ENCODE measurements at places on chromosomes 5 and 9.
A peak's percentile ranks its signal among the peaks of the same experiment; 100 is the strongest.

- peak; percentile 42 for DNase-seq
These were observed 3.3 kb upstream of the TTC39B start for GRCh38 chr9:15310107-15310850.

DNA sequence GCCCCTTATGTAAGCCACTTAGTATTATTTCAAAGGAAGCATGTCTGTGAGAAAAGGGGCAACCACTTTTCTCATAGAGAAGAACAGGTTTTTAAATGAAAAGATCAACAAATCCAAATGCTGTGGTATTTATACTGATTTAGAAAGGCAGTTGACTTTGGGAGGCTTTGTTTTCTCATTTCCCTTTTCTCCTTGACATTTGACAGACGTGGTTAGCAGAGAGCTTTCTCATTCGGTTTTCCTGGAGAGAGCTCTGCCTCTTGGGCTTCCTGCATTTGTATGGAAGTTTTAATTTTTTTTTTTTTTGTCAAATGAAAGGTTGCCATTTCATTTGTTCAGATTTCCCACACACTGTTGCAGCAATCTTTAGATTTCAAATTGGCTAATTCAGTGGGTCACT lies 62.5 kb downstream of the EXOSC2 start:
- no peak for DNase-seq

DNA sequence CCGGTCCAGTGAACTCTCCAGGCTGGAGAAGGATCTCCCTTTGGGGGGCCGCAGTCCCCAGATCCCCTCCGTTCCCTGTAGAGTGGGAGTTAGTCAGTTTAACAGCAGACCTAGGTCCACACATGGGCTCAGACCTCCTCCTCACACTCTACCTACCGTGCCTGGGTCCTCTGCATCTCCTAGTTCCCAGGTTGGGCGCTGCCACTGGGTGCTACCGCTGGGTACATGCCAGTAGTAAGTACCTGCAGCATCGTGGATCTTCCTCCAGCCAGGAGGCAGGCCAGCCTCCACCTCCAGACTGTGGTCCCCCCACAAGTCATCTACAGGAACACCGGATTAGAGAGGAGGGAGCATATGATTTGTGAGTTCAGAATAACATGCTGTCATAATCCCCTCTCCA lies 802 bp downstream of the APBB3 start:
- no peak for DNase-seq

- DNase-seq = no peak
These were observed 13.8 kb downstream of the SMIM15 start for GRCh38 chr5:61148515-61148914.

DNA sequence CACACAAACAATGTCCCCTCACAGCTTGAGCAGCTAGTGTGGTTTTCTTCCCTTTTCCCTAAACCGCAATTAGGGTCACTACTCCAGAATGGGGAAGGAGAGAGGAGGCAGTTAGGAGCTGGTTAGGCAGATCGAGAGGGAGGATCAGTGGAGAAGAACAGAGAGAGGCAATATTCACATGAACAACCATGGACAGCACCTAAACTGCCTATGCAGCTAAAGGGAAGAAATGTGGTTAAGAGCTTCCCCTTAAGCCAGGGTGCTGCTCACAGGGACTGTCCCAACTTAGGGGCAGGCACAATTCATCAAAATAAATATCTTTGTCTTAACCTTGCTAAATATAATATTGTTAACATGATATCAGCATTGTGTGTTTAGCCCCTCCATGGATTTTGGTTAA lies 359.3 kb upstream of the CDH18 start:
- DNase-seq = no peak

GRCh38 chr5:138469540-138470321 lies 4.5 kb downstream of the EGR1 start:
- no peak for DNase-seq

DNA sequence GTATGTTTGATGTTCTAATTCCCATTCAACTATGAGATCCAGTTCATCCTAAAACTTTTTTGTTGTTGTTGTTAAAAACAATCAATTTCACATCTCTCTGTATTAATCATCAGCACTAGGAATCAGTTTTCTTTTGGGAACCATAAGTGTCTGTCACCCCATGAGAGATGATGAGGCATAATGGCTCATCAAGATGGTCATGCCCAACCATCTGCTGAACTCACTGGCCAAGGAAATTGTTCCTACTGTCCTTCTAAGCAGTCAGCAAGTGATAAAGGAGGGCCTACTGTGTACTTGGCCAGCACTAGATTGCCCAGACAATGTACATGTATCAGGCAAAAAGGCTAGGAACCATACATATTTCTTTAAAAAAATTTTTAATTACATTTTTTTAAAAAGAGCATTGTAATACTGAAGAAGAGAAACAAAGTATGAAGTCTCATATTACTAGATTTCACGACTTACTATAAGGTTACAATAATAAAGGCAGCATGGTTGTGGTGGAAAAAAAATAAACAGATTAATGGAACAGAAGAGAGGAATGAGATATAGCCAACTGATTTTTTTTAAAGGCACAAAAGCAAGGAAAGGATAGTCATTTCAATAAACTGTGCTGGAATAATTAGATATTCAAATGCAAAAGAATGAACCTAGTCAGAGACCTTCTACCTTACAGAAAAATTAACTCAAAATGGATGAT lies 458.3 kb downstream of the SPOCK1 start:
- DNase-seq = no peak

- DNase-seq = no peak
These were observed 121.5 kb downstream of the EHMT1 start for GRCh38 chr9:137740312-137740711.

DNA sequence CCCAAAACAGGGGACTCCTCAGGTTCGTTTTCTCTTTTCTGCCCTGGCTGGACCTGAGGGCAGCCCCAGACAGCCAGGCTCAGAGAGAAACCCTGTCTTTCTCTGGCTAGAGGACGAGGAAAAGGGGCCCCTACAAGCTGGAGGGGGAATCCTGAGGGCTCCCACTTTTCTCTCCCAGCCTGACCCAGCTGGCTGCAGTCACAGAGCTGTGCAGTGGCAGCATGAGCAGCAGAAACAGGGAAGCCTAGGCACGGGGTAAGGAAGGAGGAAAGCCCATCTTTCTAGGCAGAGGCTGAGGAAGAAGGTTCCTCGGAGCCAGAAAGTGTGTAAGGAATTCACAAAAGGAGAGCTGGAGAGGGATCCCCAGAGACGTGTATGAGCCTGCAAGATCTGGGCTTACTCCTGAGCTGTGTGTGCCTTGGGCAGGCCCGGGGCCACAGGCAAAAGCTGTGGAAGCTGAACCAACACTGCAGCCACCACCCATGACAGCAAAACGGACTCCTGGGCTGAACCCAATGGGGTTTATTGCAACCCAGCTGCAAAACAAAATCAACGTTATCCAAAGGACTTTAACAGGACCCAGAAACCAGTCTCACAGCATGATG lies 16.2 kb downstream of the CAMSAP1 start:
- DNase-seq = no peak

DNA sequence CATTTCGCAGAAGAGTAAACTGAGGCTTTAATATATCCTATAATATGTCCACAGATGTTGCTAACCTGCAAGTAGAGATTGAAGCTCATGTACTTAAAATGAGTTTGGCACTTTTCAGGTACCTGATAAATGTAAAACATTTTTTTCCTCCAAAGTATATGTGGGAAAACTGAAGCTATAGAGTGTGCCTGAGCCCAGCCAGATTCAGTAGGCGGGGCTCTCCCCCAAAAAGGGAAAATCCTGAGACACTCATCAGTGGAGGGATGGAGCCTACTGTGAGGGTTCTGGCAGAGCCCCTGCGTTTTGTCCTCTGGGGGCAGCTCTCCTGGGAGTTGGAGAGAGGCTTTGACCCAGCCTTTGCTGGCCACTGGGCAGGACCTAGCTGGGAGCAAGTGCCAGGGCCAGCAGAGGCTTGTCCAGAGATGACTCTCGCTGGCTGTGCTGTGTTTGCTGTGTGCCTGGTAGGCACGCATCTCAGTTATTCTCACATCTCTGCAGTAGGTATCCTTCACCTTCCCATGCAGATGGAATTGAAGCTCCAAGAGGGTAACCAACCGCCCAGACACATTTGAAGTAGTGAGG lies 81.1 kb upstream of the SPRY4 start:
- DNase-seq = no peak

DNA sequence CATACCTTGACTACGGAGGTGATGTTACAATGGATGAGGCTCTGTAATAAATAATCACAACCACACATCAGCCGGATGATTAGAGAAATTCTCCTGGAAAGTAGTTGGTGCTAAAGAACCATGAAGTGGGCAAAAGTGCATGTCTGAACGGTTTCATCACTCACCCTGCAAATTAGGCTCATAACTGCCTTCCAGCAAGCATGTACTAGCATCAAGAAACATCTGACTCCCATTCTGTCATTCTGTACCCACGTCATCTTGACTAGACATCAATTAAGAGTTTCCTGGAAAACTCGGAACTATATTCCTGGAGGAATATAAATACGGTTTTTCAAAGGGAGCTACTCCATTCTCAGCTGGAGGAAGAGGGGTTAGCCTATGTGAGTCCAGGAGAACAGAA lies 52.2 kb downstream of the HSD17B3 start:
- no peak for DNase-seq

DNA sequence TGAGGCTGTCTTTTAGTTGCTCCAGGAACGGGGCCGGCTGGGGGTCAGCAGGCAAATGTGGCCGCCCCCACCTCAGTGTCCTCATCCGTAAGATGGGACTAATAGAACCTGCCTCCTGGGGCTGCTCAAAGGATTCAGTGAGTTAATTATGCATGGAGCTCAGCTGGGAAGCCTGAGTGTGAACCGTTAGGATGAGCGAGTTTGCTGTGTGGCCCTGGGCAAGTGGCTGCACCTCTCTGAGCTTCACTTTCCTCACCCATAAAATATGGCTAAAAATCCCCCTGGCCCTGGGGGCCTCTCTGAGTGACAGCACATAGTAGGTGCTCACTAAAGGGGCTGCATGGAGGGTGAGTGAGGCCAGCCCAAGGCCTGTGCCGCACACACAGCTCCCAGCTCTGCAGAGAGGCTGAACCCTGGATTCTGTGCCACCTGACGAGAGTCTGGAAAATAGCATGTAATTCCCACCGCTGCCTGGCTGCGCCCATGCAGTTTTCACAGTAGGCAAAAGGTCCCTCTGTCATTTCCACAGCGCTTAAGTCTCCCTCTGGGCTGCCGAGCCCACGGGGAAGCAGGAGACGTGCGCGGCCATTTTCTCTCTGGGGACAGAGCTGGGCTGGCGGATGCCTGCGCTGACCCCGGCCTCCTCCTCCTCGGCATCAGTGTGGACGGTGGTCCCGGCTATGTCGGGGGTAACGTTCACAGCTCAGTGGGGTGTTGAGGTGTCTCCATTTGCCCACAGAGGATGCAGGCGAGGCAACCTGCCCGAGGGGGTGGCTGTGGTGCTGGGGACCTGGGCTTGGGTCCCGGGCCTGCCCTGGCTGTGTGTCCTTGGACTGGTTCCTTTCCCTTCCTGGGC lies 18.2 kb downstream of the ASS1 start:
- no peak for DNase-seq

DNA sequence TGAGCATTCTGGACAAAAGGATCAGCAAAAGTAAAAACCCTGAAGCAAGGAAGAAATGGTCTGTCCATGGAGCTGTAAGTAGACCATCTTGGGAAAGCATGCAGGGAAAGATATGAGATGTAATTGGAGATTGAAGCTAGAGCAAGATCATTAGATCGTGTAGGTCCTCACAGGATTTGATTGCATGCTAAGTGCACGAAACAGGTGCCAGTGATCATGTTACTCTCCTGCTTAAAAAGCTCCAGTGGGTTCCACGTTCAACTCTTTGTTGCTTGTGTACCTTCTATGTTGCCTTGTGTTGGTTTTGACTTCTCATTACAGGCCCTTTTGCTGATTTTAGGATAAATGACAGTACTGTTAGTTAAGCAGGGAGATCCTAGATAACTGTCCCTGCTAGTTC lies 442.0 kb downstream of the DMRT2 start:
- DNase-seq = no peak

DNA sequence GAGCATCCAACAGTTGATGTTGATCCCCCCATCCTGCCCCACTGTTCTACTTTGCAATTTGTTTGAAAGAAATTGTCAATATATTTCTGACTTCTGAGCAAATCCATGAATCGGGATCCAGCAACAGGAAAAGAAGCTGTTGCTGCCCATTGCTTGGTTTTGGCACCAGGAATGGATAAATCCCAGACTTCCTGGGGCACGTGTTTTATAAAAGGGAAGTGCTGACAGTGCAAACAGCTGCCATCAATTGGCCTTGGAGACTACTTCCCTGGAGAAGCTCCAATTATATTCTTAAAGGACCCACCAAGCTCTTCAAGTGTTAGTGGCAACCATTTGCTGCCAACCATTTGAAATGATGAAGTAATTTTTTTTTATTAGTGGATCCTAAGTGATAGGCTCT lies 13.7 kb downstream of the STK32A start:
- no peak for DNase-seq

DNA sequence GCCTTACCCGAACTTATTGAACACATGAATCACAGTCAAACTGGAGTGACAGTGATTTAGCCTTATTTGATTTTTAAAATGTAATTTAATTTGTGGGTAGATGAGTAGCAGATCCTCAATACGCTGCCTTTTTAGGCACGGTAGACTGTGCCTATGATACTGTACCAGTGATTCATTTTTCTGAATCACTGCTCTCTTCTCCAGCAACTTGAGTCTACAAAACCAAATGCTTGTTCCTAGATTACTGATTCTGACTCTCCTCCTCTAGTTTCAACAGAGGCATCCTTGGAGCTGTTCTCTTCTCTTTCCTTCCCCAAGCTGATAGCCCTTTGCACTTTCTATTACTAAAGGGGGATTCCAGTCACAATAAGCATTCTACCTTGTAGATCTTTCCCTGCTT lies 94.3 kb upstream of the IL7R start:
- DNase-seq = no peak

DNA sequence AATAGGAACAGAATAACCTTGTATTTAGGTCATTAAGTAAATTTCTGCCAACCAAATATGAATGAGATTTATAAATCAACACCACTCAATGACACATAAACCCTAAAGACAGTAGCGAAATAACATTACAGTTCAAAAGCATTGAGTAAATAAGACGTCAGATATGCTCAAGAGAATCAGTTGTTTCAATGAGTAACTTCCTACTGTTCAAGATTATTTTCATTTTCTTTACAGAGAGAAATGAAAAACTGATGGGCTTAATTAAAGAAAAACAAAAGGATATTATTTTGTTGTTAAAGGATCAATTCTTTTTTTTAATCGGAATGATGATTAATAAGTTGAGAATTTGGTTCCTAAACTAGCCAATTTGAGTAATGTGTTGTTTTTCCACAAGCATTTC lies 150.1 kb downstream of the BNC2 start:
- no peak for DNase-seq

DNA sequence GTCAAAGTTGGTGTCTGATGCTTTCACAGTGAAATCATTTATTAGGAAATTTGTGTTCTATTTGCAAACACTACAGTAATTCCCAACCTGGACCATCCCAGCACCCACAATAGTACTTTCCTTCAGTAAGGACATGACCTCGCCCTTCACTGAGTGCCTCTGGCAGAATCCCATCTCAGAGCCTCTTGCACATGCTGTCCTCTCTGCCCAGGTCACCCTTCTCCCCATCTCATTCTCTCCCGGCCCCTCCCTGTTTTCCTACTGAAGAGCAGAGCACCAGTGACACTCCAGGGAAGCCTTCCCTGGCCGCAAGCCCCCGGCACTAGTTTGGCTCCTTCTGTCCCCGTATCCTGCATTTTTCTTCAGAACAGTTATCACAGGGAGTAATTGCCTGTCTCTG lies 220.4 kb downstream of the MAPKAP1 start:
- DNase-seq = no peak
